ENCODE measurements at places on chromosomes 2 and 18.

DNA sequence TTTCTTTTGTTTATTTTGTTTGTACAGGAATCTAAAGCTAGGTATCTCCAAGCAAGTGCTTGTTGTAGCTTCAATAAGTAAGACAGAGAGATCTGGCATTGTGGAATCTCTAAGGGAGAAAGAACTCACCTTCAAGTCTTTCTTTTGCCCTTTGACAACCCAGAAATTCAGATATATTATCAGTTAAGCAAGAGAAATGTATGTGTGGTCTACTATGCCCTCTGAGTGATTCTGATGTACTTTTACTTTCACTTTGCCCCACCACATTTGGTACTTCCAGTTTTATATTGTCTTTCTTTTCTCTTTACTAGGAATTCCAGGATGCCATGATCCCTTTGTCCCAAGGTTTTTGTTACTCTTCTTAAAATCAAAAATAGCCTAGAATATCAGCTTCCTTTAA lies 259.6 kb upstream of the PIK3C3 start:
- DNase-seq, result no peak

- no peak for DNase-seq
Observed at GRCh38 chr18:3689986-3690763, 240.2 kb downstream of the TGIF1 start.

GRCh38 chr18:2935438-2936192 lies 77.3 kb downstream of the LPIN2 start:
- no peak for DNase-seq

GRCh38 chr2:201621293-201621999 lies 21.9 kb downstream of the TMEM237 start:
- no peak for DNase-seq

DNA sequence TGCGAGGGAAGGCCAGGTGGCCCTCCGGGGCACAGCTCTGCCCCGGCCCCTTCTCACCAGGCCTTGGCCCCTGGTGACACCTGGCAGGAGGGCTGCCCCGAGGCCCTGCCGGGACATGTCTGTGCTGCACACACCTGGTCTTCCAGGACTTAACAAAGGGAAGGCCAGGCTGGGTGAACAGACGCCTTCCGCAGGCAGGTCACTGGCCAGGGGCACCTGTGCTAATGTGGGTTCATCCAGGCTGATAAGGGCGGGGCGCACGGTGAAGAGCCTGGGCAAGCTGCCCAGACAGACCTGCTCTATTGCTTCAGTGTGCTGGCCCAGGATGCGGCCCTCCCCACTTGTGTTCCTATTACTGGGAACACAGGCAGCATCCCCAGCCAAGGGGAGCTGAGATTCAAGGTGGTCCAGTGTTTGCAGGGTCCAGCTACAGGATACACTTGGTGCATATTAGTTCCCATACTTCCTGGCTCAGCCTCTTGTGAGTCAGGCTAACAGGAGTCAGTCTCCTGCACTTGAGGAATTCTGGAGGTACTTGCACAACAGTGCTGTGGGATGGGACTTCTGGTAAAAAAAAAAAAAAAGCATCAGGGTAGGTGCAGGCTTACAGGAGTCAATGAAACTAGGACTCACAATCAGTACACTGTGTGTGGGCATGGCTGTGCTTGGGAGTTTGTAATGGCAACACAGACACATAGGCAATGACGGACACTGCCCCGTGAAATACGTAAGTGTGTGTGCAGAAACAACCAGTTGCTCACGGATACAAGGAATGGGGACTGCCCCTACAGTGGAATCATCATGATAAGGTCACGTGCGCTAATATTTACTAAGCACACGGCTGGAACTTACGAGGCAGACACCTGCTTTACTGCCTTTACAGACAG lies 261.4 kb downstream of the TWIST2 start:
- DNase-seq, result no peak

- no peak for DNase-seq
Observed at GRCh38 chr2:232386740-232387450, 8.3 kb downstream of the ALPP start.

- DNase-seq, result no peak
Observed at GRCh38 chr2:238449909-238450417, 23.2 kb downstream of the ASB1 start.

GRCh38 chr2:200383380-200384110 lies 77.1 kb downstream of the SPATS2L start:
- peak; percentile 66 for DNase-seq

GRCh38 chr2:9739531-9739964 lies 103.7 kb upstream of the TAF1B start:
- peak; percentile 58 for DNase-seq

DNA sequence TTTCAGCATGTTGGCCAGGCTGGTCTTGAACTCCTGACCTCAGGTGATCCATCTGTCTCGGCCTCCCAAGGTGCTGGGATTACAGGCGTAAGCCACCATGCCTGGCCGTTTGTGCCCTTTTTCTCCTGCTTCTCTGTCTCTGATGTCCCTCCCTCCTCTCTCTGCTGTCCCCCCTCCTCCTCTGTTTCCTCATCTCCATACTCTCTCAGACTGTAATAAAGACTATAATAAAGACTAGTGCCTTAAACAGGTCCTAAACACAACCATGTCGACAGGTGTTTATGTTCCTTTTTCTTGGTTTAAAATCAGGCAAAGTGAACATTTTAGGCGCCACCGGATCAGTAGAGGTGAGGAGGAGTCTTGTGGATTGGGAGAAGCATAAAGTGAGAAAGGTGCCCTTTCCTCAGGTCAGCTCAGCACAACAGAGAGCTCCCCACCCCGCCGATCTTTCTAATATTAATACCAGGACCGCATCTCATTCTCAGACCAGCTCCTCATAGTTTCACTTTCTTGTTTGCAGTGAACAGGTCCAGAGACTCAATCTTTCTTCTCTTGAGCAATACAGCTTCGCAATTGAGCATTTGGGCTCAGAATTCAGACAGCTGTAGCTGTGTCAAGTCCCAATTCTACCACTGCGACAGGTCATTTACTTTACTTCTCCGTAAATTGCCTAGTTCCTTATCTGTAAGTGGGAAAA lies 23.7 kb downstream of the TIMM21 start:
- no peak for DNase-seq

GRCh38 chr2:223852281-223852795 lies 15.0 kb upstream of the AP1S3 start:
- DNase-seq, result no peak

Data from CD4-positive, alpha-beta T cell treated with Interleukin-10 for 1 hour (primary cell).